ENCODE measurements at places on chromosomes 16 and 17. TPM values are rescaled to one million over a fixed set of nuclear protein-coding genes. Genes with fewer than 3 reads are reported as not detected.

The PYDC1 gene
- polyA plus RNA-seq, result not detected

The HLF gene
- polyA plus RNA-seq, result 0.70 TPM

The TPSAB1 gene
- polyA plus RNA-seq, result not detected

The NPIPB12 gene
- 8.4 TPM for polyA plus RNA-seq

The GFAP gene
- polyA plus RNA-seq, result not detected

The ABCA6 gene
- polyA plus RNA-seq, result 1.6 TPM

The ATPAF2 gene
- polyA plus RNA-seq, result 33.3 TPM

The PGS1 gene
- polyA plus RNA-seq, result 81.8 TPM

The TM4SF5 gene
- not detected for polyA plus RNA-seq

The KCNH6 gene
- polyA plus RNA-seq, result not detected

The ZSCAN10 gene
- not detected for polyA plus RNA-seq

The RUNDC3A gene
- 326 TPM for polyA plus RNA-seq

The SGCA gene
- 0.43 TPM for polyA plus RNA-seq

The SMIM5 gene
- polyA plus RNA-seq, result not detected

The ITGAL gene
- not detected for polyA plus RNA-seq

The CENPN gene
- polyA plus RNA-seq, result 5.3 TPM

The SMG6 gene
- 17.5 TPM for polyA plus RNA-seq

The USP43 gene
- polyA plus RNA-seq, result 0.46 TPM

The ABCC11 gene
- polyA plus RNA-seq, result 1.5 TPM

The TRIM25 gene
- 1.7 TPM for polyA plus RNA-seq

The CCT6B gene
- polyA plus RNA-seq, result 2.1 TPM

The AATK gene
- 11.8 TPM for polyA plus RNA-seq

The MGAT5B gene
- 8.8 TPM for polyA plus RNA-seq

The ATMIN gene
- polyA plus RNA-seq, result 75.9 TPM

The PARD6A gene
- polyA plus RNA-seq, result 34.8 TPM

The SALL1 gene
- 0.22 TPM for polyA plus RNA-seq

The ZG16B gene
- not detected for polyA plus RNA-seq

The OSGIN1 gene
- polyA plus RNA-seq, result 2.1 TPM

The MPP3 gene
- 67.2 TPM for polyA plus RNA-seq

The PRDM7 gene
- not detected for polyA plus RNA-seq

The NOTUM gene
- polyA plus RNA-seq, result 0.12 TPM

The NPB gene
- polyA plus RNA-seq, result 1.7 TPM

The XYLT1 gene
- polyA plus RNA-seq, result 4.5 TPM

The SLC52A1 gene
- polyA plus RNA-seq, result not detected

The PITPNM3 gene
- 3.0 TPM for polyA plus RNA-seq

The TMEM92 gene
- polyA plus RNA-seq, result not detected

The VAT1L gene
- polyA plus RNA-seq, result 60.6 TPM

The SLC38A8 gene
- not detected for polyA plus RNA-seq

The FBXO39 gene
- polyA plus RNA-seq, result not detected

The BAHCC1 gene
- polyA plus RNA-seq, result 14.2 TPM

The OR3A3 gene
- not detected for polyA plus RNA-seq

The SLC6A2 gene
- polyA plus RNA-seq, result not detected

Data from neural cell (in vitro differentiated cells).